Astrocyte of the hippocampus (primary cell): ENCODE measurements at places on chromosomes 1 and 21.

- DNase-seq, result no peak
Measured at GRCh38 chr1:56375326-56375804, 204.0 kb downstream of the PLPP3 start.

DNA sequence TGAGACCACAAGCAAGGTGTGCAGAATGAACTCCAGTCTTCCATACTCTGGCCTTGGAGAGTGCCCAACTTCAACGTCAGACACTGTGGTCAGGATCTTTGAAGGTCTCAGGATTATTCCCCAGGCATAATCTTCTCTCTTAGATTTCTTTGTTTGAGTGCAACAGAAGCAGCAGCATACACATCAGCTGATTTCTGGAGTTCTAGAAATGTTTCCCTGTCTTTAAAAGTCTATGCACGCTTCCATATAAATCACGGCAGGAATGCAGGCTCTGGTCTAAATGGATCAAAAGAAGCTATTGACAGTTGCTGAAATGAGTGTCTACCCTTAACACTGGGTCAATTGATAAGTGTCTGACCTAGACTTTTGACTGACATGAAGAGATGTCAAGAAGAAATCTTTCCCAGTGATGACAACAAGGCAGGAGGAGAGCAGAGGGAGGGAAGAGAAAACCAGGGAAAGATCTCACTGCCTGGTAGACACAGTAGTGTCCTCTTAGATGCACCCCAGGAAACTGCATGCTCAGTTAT, 279.7 kb downstream of the SPATA17 start:
- DNase-seq, result peak; percentile 4

DNA sequence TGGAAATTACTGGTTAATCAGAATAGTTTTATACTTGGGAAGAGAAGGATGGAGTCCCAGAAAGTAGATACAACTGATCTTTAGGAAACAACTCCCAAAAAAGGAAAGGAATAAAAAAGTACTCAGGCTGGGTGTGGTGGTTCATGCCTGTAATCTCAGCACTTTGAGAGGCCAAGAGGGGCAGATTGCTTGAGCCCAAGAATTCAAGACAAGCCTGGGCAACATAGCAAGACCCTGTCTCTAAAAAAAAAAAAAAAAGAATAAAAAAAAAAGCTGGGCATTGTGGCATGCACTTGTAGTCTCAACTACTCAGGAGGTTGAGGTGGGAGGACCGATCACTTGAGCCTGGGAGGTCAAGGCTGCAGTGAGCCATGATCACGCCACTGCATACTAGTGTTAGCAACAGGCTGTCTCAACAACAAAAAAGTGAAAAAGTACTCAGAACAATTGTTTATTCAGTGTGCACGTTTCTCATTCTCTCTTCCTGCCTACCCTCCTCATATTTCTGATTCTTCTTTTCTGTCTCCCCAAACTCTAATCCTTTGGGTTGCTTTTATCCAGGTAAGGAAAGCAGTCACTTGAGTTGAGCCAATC, 2.2 kb upstream of the DHCR24 start:
- no peak for DNase-seq

GRCh38 chr1:38076455-38076854, 29.9 kb upstream of the POU3F1 start:
- DNase-seq, result no peak

DNA sequence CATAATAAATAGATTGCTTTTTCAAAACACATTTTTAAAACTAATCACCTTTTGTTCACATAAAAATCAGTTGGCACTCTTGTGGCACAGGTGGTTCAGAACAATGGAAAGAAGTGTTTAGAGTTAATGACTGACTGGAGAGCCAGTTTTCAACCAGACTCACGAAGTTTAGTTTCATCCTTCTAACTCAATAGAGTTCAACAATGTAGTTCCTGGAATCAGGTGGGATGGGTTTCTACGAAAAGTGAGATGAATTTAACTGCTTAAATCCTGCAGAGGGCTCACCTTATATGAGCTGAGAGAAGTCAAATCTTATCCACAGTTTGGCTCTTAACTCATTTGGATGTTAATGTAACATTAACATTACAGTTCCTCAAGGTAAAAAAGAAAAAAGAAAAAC, 116.5 kb downstream of the SMYD2 start:
- no peak for DNase-seq
